ENCODE measurements at places on chromosomes 2 and 18. TPM values are rescaled to one million over a fixed set of nuclear protein-coding genes. Genes with fewer than 3 reads are reported as not detected.

Gene CD207
- not detected for total RNA-seq

Gene DRC1
- not detected for total RNA-seq

GRCh38 chr2:130825966-130826253 lies 10.8 kb upstream of the ARHGEF4 start:
- DNase-seq: no peak

GRCh38 chr2:237601453-237602116 lies 11.1 kb upstream of the RAB17 start:
- no peak for DNase-seq

All from body of pancreas (tissue), 4 donors.